ENCODE measurements at places on chromosomes 16 and 17. TPM values are rescaled to one million over a fixed set of nuclear protein-coding genes. Genes with fewer than 3 reads are reported as not detected.

LGALS9B gene
- 8.1 TPM for total RNA-seq

DNA sequence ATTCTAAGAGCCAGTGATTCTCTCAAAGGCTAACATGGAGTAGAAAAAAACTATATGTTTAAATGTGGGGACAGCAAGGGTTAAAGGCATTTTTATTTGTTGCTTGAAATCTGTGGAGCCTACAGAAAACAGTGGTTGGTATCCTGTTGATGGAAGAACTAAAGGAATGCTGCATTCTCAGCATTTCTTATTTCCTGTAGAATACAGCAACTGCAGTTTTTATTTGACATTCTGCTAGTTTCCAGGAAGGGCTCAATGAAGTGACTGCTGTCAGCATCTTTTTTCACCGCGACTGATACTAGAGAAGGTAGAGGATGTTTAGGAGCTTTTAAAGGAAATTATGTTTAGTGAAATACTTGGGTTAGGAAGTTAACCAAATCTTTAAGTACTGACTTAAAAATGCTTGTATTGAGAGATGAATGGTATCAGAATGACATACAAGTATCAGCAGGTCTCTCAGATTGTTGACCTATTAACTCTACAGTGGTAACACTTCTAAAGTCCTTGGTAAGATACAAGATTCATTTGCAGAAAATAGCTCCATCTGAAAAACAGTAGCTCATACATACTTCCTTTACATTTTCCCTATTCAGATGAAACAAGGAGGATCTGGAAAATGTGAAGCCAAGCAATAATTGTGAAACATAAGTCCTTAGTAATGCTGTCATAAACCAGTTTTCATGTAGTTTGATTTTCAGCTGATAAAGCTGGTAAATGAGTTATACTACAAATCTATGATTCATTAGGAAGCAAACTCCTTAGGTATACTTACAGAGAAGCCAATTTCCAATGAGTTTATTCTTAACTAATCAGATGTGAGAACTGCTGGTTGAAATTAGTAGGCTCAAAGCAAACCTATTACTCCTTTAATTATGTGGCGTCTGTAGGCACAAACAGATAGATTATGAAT, 15.2 kb downstream of the CLTC start:
- no peak for DNase-seq

ERAL1 gene
- total RNA-seq, result 24.7 TPM

GRCh38 chr16:8571061-8571596, 19.2 kb downstream of the TMEM114 start:
- DNase-seq, result no peak

KCNJ12 gene
- not detected for total RNA-seq

DNA sequence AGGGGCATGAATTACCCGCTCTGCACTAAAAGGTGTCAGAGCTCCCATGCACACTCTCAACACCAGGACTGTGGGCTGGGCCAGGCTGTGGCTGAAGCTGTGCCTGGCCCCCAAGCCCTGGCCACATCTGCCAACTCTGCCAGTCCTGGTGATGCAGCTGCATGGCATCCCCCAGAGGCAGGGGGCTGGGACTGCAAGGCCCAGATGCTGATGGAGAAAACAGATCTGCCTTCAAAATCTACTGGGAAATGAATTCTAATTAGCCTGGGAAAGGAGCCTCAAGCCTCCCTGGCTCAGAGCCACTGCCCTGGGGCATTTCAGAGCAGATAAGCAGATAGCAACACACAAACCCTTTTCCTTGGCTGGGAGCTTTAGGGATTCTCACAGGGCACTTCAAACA, 3.4 kb downstream of the CHST6 start:
- DNase-seq, result no peak

CTRB1 gene
- total RNA-seq, result not detected

All from esophagus squamous epithelium (tissue), 5 donors.